Activated CD8-positive, alpha-beta memory T cell treated with anti-CD3 and anti-CD28 coated beads for 1 hour (primary cell): ENCODE measurements at places on chromosomes 4 and X.

DNA sequence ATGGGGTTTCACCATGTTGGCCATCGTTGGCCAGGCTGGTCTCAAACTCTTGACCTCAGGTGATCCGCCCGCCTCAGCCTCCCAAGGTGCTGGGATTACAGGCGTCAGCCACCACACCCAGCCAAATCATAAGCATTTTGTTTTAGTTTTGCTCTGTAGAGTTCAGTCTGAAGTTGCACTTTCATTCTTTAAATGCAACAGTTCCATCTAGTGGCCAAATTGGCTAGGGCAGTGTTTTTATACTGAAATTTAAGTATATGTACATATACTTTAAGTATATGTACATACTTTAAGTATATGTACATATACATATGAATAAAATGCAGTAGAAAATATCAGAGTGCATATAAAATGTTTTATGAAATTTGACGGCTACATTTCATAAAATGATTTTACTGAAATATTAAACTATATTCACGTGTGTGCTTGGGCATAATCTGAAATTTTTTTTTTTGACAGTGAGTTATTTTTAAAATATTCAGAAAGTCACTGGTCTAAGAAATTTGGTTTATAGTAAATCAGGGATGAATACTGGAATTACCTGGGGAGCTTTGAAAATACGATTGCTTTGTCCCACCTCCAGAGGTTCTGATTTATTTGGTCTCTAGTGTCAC lies 145.5 kb downstream of the NWD2 start:
- DNase-seq: no peak

DNA sequence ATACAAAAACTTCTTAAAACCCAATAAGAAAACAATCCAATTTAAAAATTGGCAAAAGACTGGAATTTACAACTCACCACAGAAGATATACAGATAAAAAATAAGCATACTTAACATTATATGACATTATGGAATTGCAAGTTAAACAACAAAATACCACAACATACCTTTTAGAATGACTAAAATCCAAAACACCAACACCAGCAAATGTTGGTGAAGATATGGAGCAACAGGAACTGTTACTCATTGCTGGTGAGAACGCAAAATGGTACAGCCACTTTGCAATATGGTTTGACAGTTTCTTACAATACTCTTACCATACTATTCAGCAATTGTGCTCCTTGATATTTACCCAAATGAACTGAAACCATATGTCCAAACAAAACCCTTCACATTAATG lies 112.4 kb downstream of the ADGRL3 start:
- no peak for DNase-seq

DNA sequence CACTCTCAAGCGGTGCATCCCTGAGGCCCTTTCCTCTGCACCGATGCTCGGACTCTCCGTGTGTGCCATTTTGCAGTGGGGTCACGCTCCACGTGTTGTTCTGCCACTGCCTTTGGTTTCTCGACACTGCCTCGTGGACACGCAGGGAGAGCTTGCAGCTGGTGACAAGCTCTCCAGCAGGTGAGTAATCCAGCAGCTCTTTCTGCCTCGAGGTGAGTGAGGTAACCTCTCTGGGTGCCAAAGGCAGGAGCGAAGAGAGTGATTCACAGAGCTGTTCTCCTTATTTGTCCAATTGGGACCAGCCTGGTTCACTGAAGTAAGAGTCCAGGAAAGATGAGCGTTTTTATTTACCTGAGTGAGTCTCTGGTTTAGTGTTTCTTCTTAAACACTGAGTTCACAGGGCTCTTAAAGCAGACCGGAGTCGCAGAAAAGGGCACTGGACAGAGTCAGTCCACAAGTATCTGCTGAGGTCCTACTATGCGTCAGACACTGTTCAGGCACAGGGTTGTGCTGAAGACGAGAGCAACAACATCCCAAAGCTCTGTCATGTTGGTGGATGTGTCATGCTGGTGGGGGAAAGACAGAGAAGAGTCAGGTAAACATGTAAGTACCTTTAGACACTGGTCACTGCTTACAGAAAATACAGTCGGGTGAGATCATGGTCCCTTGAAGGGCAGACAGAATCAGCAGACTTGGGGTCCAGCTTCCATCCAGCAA lies 61.8 kb downstream of the FHDC1 start:
- no peak for DNase-seq

DNA sequence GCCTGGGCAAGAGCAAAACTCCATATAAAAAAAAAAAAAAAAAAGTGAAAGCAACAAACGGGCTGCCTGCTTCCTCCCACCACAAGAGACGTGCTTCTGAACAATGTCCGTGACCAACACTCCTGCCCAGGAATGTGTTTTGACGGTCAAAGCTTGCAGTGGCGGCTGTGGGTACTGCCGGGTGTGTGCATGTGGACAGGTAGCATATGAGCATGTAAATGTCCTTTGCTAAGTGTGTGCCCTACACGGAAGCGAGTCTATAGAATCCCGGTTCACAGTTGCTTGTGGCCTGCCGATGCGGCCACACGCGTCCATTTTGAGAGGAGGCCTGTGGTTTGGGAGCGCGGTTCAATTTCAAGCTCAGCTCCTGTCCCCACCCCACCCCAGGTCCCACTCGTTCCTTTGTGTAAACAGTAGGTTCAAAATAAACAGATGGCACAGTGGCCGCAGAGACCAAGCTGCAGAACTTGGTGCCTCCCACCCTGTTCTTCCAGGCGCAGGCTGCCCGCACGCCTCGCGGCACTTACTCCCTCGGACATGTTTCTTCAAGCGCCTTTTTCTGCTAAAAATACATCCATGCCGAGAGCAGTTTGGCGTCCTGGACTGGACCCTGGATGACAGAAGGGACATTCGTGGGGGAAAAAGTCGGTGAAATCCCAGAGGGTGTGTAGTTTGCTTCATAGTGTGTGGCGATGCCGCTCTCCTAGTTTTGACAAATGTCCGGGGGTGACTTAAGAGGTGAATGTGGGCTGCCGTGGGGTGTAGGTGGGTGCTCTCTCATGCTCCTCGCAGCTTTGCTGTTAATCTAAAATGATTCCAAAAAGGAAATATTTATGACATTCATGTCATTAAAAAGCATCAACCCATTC lies 11.5 kb upstream of the NKX1-1 start:
- DNase-seq: no peak

DNA sequence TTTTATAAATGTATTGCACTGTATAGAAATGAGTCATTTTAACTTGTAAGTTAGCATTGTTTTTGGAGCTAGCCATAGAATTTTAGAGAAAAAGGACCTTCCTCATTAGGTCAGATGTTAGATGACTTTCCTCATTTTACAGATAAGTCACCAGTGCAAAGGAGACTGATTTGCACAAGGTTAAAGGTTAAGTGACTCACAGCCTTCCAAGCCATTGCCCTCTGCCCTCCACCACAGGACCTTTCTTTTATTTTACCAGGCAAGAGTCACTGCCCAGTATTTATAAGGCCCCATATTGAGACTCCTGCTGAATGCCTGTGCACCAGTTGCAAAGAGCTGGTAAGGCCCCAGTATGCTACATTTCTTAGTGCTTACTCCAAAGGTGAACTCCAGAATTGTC lies 4.2 kb upstream of the ABCG2 start:
- no peak for DNase-seq

GRCh38 chr4:141307241-141307689 lies 86.6 kb downstream of the ZNF330 start:
- peak; percentile 4 for DNase-seq

GRCh38 chr4:73614311-73614867 lies 5.8 kb downstream of the RASSF6 start:
- no peak for DNase-seq

GRCh38 chr4:178414881-178415446 lies 972.7 kb upstream of the AGA start:
- no peak for DNase-seq

GRCh38 chr4:163263606-163264005 lies 68.8 kb downstream of the NPY1R start:
- DNase-seq: no peak

- DNase-seq: no peak
Observed at GRCh38 chr4:4383085-4383484, 3.8 kb upstream of the NSG1 start.

DNA sequence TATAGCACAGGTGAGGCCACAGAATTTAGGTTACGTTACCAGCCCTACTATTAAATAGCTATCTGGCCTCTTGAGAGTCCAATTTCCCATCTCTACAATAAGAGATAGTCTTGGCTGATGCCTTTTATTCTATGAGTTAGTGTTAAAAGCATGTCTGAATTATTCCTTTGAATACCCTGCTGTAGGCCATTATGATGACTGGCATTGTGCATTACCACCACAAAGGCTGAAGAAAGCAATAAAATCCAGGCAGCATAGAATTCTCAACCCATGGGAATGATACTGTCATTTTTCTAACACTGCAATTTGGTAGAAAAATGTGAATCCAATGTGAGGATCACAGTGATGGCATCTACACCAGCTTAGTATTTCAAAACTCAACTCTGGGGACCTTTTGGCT lies 51.4 kb downstream of the OTC start:
- no peak for DNase-seq

GRCh38 chr4:7518871-7519637 lies 84.3 kb upstream of the PSAPL1 start:
- no peak for DNase-seq

GRCh38 chrX:34877436-34877835 lies 65.2 kb upstream of the FAM47B start:
- no peak for DNase-seq
